ENCODE measurements at places on chromosomes 13 and 19. TPM values are rescaled to one million over a fixed set of nuclear protein-coding genes. Genes with fewer than 3 reads are reported as not detected.
A peak's percentile ranks its signal among the peaks of the same experiment; 100 is the strongest.

DNA sequence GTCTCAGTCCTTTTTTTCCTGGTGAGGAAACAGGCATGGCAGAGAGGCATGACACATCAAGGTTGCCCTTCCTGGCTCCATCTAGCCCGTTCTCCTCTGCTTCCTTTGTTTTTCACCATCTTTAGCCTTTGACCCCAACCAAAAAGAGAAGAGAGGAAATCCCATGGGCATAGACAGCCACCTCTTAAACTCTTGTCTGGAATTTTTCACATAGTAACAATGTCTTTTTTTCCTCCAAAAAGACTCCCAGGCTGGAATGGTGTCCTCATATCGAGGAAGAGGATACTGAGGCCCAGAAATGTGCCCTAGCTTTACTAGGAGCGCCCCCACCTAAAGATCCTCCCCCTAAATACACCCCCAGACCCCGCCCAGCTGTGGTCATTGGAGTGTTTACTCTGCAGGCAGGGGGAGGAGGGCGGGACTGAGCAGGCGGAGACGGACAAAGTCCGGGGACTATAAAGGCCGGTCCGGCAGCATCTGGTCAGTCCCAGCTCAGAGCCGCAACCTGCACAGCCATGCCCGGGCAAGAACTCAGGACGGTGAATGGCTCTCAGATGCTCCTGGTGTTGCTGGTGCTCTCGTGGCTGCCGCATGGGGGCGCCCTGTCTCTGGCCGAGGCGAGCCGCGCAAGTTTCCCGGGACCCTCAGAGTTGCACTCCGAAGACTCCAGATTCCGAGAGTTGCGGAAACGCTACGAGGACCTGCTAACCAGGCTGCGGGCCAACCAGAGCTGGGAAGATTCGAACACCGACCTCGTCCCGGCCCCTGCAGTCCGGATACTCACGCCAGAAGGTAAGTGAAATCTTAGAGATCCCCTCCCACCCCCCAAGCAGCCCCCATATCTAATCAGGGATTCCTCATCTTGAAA, at the start of gene GDF15:
TSS of gene GDF15 (plus strand) at position 484 of the 868 bp plus-strand sequence. CDS start at position 516, 32 bp downstream.
- DNase-seq, result peak; percentile 59

The CLDN10 gene
- not detected for polyA plus RNA-seq

DNA sequence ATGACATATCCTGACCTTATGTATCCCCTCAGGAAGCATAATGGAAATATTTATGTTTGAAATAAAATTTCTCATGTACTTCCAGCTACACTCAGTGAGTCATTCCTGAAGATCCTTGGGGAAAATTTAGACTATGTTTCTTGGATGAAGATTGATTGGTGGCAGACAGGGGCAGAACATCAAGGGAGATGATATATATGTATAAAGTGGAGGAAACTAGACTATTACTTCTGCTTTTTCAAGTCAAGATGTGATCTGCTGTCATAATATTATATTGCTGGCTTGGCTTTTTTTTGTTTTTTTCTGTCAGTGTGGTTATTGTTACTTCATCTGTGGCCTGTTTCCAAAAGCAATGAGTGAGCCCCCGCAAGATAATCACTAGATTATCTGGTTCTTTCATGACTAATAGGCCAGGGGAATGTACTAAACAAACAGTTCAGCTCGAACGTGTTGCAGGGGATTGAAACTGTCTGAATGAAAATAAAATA, 87.2 kb upstream of the TNFSF11 start:
- DNase-seq, result peak; percentile 16

The ZNF699 gene
- polyA plus RNA-seq, result 3.4 TPM

- no peak for DNase-seq
These were observed 213.5 kb downstream of the FGF9 start for GRCh38 chr13:21884299-21884909.

DNA sequence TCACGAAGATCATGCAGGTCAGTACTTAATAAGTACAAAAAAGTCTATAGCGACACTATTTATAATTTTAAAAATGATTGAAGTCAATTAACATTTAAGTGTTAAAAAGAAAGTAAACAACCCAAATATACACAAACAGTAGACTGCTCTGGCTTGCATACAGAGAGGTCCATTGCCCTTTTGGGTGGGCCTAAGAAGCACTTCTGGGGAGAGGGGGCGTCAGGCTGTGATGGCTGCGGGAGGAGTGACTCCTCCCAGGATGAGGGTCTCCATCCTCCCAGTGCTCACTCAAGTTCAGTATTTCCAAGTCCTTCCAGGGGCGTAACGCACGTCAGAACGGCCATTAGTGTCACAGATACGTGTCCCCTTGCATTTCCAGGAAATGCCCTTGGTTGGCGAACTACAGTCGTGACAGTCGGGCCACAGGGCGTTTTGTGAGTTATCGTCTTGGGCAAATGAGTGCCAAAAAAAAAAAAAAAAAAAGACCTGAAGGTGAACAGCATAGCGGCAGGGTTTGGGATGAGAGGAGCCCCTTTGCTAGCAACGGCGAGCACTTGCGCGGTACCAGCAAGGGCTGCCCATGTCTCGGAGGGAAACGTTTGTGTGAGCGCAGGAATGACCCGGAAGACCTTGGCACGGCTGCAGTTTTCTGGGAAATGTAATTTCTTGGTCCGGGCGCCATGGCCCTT, at the start of gene SCGB2B2:
TSS of gene SCGB2B2 (minus strand) at position 463 of the 689 bp plus-strand sequence. CDS start 82,596 bp downstream, outside the sequence.
- DNase-seq, result no peak

The C5AR2 gene
- polyA plus RNA-seq, result 0.01 TPM

The KIR2DL1 gene
- polyA plus RNA-seq, result not detected

The ZNF266 gene
- polyA plus RNA-seq, result 16.6 TPM

DNA sequence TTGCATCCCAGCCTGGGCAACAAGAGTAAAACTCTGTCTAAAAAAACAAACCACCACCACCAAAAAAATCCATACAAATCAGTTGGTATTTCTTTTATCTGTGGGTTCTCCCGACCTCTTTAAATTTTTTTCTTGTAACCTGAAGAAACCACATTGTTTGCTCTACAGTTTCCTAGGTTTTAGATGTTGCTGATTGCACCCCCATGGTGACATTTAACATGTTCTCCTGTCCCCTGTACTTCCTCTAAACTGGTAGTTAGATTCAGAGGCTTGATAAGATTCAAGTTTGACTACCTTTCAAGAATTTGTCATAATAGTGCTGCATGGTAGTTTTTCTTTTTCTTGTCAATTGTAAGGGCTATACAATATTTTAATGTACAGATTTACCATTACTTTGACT, 24.0 kb downstream of the ALG5 start:
- DNase-seq, result no peak

Data from BJ (cell line).